A549 (cell line): ENCODE measurements at places on chromosomes 2 and 18.

DNA sequence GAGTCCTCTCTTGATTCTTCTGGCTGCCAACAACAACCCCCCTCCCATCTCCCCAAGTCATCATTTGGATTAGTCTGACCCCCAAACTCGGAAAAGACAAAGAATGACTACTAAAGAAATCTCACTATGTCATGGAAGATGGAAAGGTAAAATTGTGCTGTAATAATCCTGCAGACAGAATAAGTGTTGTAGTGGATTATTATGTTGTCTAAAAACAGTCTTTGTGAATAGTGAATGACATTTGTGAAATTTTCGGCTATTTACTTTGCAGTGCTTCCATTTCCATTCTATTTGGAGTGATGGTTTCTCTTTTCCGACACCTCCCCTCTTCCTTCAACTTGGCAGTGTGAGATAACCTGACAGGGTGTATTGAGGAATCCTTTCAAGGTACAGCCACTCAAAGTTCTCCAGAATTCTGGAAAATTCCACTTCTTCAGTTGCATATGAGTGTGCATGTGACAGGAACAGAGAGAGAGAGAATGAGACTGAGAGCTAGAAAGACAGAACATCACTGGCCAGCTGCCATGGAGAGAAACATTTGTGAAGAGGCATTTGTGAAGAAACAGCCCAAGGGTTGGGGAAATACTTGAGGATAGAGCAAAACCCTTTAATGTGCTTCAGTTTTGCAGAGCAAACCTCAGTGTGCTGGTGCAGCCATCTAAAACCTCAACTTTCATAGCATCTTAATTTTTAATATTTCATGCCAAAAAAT, 141.9 kb upstream of the DLX2 start:
- no peak for DNase-seq

GRCh38 chr2:26269571-26270158, 24.9 kb downstream of the HADHB start:
- DNase-seq = no peak

- DNase-seq = no peak
Observed at GRCh38 chr2:59307196-59307595, 1066.1 kb upstream of the FANCL start.

- DNase-seq = no peak
Observed at GRCh38 chr2:16055848-16056580, 115.7 kb downstream of the MYCN start.

GRCh38 chr18:12092398-12093229, 1.0 kb upstream of the ANKRD62 start:
- peak; percentile 41 for DNase-seq

DNA sequence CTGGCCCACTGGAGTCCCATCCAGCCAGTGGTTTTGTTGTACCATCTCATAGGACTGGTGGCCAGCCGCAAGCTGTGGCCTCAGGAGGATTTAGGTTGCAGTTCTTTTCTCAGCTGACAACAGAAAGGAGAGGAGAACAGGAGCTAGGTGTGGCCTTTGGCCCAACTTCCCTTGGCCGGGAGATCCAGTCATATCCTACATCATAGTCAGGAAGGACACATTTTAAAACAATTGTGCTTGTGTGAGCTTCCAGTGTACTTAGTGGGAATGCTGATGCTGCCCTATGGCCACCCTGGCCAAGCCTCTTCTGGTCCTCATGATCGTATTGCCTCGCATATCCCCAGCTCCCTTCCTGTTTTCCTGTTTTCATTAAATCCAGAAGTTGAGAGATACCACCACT, 98.1 kb downstream of the WDSUB1 start:
- no peak for DNase-seq

DNA sequence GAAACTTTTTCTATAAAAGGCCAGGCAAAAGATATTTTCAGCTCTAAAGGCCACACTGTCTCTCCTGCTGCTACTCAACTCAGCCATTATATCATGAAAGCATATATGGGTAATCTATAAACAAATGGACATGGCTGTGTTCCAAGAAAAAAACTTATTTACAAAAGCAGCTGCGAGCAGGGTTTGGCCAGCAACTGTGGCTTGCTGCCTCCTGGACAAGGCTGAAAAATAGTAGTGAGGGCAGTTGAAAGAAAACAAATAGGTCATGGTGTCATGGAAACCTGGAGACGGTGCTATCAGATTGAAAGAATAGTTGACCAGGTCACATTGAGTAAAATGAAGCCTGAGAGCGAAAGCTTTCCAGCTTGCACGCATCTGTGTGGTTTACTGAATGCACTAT, 89.2 kb upstream of the LRATD1 start:
- no peak for DNase-seq

DNA sequence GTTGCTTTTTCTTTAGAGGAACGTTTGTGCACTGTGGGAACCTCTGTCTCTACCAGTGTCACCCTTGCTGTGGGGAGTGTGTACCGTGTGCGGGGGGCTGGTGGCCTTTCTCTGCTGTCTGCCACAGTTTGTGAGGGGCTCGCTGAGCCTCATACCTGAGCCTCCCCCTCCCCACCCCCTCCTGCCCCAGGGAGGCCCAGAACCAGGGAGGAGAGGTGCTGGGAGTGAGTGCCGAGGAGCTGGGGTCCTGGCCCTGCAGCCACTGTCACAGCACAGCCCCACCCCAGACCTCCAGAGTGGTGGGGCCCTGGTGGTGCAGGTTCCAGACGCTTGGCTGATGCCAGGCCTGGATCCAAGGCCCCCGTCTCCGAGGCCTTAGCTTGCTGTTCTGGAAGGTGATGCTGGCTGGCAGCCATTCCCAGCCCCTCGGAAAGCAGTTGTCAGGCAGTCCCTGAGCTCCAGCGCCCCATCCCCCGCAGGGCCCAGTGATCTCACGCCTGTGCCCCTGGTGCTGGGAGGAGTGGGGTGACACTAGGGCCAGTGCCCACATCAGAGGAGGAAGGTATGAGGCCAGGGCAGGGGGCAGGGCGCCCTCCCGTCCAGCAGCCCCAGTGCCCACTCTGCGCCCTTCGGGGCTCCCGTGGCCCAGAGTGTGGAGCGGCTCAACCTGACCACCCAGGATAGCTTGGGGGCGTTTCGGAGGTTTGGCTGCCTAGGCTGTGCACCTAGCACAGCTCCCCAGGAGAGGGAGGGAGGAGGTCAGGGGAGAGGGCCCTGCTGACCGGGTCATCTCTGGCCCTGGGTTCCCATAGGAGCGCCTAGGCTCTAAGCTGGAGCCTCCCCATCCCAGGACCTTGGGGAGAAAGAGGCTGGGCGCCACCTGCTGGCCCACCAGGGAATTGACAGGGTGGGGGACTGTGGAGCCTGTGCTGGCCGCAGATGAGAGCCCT, 53.0 kb upstream of the ALPP start:
- DNase-seq = no peak

DNA sequence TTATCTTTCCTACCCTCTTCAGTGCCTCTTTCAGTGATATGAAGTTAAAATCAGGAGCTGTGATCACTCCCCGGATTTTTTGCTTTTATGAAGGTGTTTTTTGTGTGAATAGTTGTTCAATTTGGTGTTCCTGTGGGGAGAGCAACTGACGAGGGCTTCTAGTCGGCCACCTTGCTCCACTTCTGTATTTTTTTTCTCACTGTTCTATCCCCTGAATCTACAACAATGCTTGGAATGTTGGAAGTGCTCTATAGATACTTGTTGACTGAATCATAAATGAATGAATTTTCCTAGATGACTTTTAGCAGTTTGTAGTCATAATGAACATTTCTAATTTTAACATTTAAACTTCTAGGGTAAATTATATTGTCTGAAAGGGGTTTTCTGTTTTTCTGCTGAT, 247.3 kb downstream of the ZNF385B start:
- no peak for DNase-seq

DNA sequence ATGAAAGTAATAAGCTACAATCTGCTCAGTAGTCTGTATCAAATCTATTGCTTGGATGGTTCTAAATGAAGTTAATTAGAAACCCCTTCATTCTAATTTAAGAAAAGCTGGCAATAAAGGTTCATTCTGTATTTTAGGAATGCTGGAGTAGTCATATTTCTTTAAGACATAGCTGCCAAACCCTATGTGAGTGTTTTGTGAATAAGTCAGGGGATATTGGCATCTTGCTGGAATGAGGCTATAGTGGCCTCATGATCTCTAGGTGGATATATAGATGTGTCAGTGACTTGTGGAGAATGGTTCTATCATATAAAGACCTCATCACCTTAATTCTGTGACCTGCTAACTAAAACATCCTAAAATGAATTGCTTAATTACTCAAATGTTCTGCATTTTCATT, 196.3 kb downstream of the PDE1A start:
- no peak for DNase-seq

- no peak for DNase-seq
Observed at GRCh38 chr2:72027426-72028161, 120.1 kb downstream of the CYP26B1 start.

GRCh38 chr2:44362207-44363015, 664 bp downstream of the CAMKMT start:
- peak; percentile 36 for DNase-seq

DNA sequence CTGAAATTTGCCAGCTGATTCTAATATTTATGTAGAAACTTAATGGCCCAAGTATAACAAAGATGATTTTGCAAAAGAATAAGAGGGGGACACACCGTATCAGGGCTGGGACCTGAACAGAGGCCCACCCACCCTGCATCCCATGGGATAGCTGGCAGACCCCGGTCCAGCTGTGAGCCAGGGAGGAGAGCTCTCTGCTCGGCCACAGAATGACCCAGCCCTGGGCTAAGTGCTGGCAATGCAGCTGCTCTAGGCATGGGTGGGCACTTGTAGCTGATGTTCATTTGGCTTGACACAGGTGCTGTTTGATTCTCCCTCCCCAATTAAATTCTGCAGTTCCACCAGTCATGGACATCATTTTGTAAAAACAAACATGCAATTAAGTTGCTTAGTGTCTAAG, 522.8 kb upstream of the RAB6C start:
- no peak for DNase-seq

- no peak for DNase-seq
Observed at GRCh38 chr2:20401489-20401835, 45.4 kb upstream of the RHOB start.

DNA sequence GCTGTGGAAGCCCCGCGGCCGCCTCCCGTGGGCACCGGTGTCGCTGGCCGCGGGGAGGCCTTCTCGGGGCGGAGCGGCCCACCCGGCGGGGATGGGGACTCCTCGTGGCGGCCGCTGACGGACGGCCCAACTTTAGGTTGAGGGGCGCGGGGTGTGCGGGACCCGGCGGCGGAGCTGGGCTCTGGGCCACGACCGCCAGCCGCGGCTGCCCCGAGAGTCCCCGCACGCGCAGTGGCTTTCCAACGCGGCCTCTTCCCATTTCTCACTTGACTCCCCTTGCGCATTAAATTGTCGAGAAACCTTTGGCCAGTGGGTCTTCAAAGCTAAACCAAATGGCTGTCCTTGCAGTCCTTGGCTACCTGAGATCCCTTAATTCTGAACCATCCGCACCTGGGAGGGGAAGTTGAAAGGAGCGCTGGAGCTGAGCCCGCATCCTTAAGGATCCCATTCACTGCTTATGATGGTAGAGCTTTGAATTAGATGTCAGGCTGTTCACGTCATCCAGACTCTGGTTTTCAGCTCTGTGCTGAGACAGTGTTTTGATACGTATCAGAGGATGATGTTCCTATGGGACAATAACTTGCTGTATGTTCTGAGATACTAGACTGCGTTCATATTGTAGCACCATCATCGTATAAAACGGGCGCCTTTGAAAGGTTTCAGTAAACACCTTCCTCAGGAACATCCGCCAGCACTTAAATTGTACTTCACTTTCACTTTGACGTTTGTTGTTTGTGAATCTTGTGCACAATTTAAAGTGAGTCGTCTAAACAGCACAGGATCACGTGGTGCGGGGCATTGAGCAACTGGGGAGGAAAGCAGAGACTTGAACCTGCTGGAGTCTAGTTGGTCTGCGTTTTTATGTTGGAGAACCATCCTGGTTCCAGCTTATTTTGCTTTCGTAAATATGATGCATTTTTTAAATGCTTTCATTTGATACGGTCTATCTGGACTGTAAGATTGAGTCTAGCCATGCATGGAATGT, 874 bp downstream of the CLIP4 start:
- peak; percentile 60 for DNase-seq

- no peak for DNase-seq
Observed at GRCh38 chr2:83006961-83007360, 1452.1 kb downstream of the SUCLG1 start.

DNA sequence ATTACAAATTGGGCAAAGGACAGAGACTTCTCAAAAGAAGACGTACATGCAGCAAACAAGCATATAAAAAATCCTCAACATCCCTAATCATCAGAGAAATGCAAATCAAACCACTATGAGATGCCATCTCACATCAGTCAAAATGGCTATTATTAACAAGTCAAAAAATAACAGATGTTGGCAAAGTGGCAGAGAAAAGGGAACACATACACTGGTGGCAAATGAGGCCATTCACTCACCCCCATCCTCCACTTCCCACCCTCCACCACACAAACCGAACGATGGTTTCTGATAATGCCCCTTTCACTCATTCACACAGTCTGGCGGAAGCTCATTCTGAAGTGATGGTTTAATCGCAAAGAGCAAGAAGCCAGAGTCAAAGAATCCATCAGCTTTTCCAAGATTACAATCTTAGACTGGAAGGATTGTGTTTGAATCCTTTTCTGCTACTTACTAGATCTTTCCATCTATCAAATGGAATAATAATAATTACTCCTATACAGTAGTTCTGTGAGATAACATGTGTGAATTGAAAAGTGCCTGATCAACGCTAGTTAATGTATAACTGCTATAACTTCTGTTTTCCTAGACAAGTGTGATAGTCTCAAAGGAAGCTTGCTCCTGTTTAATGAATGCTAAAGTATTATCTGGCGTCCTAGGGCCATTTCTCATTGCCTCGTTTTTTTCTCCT, 16.9 kb upstream of the CD28 start:
- DNase-seq = no peak

DNA sequence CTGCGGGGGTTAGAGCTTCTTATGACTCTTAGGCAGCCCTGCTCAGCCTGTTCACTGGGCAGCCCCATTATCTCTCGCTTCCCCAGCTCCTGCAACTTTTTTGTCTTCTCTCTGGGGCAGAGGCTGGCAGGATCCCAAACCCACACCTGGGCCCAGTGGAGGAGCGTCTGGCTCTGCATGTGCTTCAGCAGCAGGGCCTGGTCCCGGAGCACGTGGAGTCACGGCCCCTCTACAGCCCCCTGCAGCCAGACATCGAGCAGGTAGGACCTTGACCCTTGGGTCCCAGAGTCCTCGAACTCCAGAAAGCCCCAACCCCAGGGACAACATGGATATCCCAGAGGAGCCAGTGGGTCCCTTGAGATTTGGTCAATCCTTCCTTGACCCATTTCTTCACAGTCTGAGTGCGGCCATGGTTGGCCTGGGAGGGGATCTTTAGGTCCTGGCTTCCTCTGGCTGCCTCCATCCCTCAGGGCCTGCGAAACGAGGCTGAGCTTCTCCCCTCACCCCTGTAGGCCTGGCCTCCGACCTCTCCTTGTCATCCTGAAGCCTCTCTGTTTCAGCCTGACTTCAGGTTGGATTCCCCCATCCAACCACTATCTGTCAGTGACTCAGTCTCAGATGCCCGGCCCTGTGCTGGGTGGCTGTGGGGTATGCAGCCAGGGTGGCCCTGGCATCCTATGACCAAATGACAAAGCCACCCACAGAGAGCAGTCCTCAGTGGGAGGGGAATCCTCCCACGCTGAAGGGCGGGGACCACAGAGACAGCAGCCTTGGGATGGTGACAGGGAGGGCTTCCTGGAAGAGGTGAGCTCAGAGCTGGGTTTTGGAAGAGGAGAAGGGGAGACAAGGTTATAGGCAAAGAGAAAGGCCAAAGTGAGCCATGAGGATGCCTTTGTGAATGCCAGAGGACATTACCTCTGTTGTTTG, 214.2 kb downstream of the DYSF start:
- no peak for DNase-seq
